ENCODE measurements at places on chromosomes 5 and 9.

GRCh38 chr5:137186759-137187461 lies 312.2 kb downstream of the SPOCK1 start:
- no peak for DNase-seq

DNA sequence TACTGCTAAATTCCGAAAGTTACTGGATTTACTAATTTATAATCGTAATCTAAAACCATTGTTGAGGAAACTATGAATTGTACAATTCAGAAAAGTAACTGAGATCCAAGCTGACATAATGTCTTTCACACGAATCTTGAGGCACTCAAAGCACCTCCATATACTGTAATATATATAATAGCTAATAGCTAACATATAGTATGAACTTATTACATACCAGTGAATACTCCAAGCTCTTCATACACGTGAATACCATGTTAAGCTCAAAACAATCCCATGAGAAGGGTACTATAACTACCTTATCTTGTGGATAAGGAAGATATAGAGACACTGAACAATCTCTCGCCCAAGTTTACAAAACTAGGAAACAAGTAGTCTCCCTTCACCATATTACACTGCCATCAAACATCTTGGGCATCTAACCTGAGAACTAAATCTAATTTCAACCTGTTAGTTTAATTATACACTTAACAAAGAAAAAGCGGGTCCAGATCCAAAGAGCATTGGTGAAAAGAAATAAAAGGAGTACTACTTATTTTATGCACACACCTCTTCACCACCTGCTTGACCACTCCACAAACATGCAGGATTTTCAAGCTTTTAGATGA lies 1.0 kb downstream of the NUDCD2 start:
- DNase-seq: no peak

GRCh38 chr5:151924564-151925301 lies at the start of gene GLRA1:
GLRA1 (minus strand) TSS chr5:151924851; CDS start chr5:151924549, 302 bp downstream.
- DNase-seq: no peak

- DNase-seq: no peak
Measured at GRCh38 chr9:97880336-97880735, 27.3 kb downstream of the FOXE1 start.

GRCh38 chr5:95075111-95075510 lies 209.8 kb downstream of the MCTP1 start:
- no peak for DNase-seq

- DNase-seq: no peak
Measured at GRCh38 chr9:79598562-79599345, 27.0 kb downstream of the TLE4 start.

DNA sequence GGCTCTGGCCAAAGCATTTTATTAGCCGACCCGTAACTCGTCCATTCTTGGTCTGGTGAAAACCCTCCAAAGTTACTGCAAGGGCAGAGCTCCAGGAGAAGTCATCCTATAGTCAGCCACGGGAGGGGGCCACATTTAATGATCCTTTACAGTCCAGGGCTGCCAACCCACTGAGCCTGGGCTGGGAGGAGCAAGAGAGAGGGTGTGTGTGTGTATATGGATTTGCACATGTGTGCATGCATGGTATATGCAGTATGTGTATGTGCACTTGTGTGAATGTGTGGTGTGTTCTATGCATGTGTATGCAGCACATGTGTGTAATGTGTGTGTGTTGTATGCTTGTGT lies 4.2 kb upstream of the RASGEF1C start:
- no peak for DNase-seq

DNA sequence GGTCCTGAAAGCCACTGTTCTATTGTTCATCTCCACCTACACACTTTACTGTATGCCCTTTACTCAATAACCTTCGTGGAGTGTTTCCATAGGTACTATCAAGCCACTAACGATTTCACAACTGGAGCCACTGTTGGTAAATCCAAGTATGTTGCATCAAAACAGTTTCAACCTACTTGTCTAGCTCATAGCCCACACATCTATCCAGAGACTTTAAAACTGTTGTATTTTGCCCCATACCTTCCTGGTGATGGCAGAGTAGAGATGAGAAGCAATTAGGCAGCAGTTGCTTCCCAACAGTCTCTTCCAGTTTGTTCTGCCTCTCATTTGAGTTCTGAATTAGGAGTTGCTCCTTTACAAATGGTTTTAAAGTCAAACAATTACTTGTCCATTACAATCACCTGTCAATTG lies 607 bp downstream of the FAXDC2 start:
- no peak for DNase-seq

DNA sequence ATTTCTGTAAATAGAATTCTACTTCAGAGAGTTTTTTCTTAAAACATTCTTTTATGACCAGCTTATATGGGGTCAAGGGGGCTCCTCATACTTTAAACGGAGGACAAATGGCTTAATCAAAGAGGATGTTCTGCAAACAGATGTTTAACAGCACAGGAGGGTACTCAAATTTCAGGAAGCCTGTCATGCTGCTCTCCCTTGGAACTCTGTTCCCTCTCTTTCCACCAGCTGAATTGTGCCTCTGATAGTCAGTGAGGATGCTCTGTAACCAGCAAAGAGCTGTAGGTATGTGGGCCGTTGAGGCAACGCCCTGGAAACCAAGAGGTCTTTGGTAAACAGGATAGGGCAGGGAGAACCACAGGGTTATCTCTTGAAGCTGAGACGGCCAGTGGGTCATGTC lies 161.1 kb downstream of the C5orf15 start:
- DNase-seq: no peak

GRCh38 chr5:7576023-7576715 lies 180.2 kb downstream of the ADCY2 start:
- DNase-seq: peak; percentile 76

- peak; percentile 89 for DNase-seq
Measured at GRCh38 chr9:92608909-92609445, 61.0 kb downstream of the IPPK start.

GRCh38 chr5:159385536-159385935 lies 55.2 kb upstream of the IL12B start:
- DNase-seq: no peak

DNA sequence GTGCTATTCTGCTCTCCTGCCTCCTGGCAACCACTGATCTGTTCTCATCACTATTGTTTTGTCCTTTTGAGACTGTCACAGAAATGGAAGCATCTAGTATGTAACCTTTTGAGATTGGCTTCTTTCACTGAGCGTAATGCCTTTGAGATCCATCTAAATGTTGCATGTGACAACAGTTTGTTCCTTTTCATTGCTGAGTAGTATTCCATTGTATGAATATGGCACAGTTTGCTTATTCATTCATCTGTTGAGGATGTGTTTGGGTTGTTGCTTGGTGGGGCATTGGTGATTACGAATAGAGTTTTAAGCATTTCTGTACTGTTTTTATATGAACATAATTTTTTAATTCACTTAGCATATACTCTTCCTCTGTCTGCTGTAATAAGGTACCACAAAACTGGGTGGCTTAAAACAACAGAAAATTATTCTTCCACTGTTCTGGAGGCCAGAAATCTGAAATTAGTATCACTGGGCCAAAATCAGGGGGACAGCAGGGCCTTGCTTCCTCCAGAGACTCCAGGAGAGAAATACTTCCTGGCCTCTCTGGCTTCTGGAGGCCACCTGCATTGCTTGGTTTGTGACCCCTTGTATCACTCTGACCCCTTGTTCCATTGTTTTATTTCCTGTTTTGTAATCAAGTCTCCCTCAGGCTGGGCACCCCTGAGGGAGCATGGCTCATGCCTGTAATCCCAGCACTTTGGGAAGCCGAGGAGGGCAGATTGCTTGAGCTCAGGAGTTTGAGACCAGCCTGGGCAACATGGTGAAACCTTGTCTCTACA lies 53.0 kb downstream of the EXOSC2 start:
- DNase-seq: no peak

DNA sequence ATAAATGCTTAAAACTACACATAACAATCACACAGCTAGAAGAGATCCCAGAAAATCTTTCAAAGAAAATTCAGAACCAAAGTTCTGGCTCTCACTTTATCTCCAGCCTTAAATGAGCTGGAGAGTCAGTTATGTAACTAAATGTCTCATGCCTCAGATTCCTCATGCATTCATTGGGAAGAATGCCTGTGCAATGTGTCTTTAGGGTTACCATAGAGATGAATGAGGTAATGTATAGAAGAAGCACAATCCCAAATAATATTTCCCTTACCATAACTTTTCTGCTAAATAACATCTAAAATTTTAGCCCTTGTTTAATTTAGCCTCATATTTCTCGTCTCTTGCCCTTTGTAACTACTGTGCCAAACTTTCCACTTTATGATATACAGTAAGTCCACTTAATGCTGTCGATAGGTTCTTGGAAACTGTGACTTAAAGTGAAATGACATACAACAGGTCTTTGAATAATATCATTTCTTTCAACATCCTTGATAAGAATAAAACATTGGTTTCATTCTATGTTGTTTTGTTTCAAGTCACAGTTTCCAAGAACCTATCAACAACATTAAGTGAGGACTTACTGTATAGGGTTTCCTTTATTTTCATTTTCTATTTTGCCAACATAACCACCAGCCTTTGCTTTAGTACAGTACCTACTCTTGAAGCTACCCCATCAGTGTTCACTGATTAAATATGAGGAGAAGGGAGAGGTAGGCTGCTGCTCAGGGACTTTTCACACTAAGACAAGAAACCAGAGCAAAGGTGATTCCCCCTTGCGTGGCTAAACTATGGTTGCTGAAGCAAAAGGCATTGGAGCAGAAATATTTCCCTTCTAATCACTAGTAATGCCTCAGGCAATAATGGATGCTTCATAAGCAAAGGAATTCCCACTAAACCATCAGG lies 295.7 kb upstream of the PTGER4 start:
- DNase-seq: no peak

GRCh38 chr9:70411121-70411929 lies 3.1 kb downstream of the KLF9 start:
- DNase-seq: no peak

DNA sequence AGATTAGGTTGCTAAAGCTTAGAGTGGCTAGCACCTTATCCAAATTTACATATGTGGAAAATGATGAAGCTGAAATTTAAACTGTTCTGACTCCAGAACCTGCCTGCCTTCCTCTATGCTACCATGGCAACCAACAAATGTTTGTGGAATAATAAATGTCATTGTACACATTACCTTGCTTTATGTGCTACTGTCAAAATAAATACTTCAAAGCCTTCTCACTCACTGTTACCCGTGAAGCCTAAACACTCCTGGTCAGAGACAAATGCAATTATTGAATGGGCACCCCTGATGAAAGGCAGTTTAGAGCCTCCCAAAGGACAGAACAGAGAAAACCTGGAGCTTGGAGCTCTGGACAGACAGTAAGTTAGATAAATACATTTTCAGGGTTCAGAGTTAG lies 158.6 kb downstream of the FAM114A2 start:
- DNase-seq: no peak

GRCh38 chr5:95237324-95237723 lies 47.6 kb downstream of the MCTP1 start:
- no peak for DNase-seq

- DNase-seq: no peak
Measured at GRCh38 chr5:31741496-31741895, 102.6 kb downstream of the PDZD2 start.

GRCh38 chr9:101530076-101530711 lies 3.5 kb upstream of the RNF20 start:
- DNase-seq: peak; percentile 81

DNA sequence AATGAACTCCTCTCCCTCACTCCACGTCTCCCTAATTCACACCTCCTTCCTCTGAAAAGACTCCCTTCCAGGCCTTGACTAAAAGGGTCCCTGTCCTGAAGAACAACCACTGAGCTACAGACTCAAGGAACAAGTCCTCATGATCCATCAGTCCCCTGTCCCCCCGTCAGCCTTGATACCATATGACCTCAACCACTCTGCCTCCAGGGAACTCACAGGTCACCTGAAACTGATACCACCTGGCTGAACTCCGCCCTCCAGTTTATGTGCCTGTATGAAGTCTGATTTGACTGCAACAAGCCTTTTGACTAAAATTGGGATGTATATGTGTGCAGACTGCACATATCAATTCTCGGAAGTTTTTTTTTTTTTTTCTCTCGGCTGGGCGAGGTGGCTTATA lies 88.7 kb downstream of the UGCG start:
- no peak for DNase-seq

DNA sequence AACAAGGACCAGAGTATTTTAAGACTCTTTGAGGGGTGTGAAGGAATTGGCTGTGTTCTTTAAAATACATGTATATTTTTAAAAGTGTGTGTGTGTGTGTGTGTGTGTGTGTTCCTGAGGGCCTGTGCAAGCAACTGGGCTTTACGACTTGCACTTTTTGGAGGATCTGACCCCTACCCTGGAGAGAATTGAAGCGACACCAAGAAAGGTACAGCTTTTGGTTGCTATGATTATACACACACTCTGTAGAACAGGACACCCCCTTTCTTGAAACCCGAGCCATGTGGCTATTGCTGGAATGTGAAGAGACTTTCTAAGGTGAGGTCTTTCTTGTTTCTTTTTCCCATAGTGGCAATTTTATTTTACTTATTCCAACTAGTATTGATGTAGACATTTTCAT lies 988 bp downstream of the SHISAL2B start:
- DNase-seq: no peak

DNA sequence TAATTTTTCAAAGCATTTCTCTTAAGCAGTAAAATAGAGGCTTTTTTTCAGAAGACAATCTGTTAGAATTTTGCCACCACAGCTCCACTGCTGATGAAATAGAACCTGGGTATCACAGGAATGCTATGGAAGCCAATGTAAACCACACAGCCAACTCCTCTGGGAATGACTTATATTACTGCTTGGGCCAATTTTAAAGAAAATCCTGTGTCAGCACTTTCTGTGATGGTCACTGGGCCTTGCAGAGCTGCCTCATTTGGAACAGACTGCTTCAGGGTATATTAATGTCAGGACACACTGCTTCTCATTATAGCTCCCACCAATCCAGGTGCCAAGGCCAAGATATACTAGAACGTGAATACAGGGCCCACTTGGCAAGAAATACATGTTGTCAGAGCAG lies 144.1 kb upstream of the ACTBL2 start:
- no peak for DNase-seq

GRCh38 chr9:133116346-133117231 lies 4.5 kb downstream of the RALGDS start:
- peak; percentile 9 for DNase-seq

DNA sequence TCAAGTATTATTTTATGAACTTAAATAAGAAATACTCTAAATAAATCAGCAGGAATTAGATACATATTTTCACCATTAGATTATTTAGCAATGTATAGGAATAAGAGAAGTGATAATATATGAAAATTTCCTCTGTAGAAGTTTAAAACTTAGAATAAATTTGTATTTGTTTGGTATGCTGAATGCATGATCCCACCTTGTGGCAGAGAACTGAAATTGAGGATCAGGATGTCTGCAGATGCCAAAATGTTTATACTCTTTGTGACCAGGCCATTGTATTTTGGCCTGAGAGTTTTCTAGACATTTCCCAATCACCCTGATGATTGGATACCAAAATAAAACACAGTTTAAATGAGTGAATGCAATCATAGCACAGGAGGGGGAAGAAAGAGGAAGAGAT lies 6.3 kb downstream of the TYRP1 start:
- no peak for DNase-seq

- DNase-seq: no peak
Measured at GRCh38 chr5:74201334-74202081, 439.0 kb downstream of the ENC1 start.

DNA sequence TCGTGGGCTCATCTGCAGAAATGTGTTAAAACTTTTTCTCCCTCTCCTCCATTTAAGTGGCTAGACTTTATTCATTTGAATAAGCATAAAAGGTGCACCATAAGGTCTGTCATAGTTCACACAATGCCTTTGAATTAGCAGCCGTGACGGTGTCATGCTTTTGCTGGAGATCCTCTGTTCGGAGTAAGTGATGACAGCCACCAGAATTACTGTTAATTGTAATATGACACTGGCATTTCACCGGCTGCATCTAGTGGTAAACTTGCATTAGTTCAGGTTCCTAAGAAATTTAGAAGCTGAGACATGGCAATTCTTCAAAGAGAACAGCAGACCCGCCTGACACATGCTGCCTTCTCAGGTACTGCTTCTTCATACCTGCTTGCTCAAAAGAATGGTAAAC lies 241.7 kb downstream of the EBF1 start:
- DNase-seq: no peak

All from WERI-Rb-1 (cell line).